Cardiac atrium fibroblast (primary cell): ENCODE measurements at places on chromosomes 11 and 22. TPM values are rescaled to one million over a fixed set of nuclear protein-coding genes. Genes with fewer than 3 reads are reported as not detected.

Gene MS4A4A
- not detected in 2 replicates for total RNA-seq

Gene RHOG
- 36.5 and 53.3 TPM in 2 replicates for total RNA-seq

Gene APOL5
- not detected in 2 replicates for total RNA-seq

Gene OR52E2
- not detected in 2 replicates for total RNA-seq

Gene DRD2
- total RNA-seq, result not detected in 2 replicates

Gene SCGB2A2
- not detected in 2 replicates for total RNA-seq

Gene PRDM11
- 8.3 and 13.9 TPM in 2 replicates for total RNA-seq

Gene HSPB2
- 0.36 and 1.9 TPM in 2 replicates for total RNA-seq

Gene CD3E
- not detected in 2 replicates for total RNA-seq

Gene MMP27
- not detected in 2 replicates for total RNA-seq

Gene OR8K5
- not detected in 2 replicates for total RNA-seq

Gene BAIAP2L2
- total RNA-seq, result 2.4 and 9.7 TPM in 2 replicates

Gene MMP3
- not detected in 2 replicates for total RNA-seq
